A549 treated with CORT108297 at 1 μM for 4 hours (cell line): ENCODE measurements at places on chromosomes 4 and X. TPM values are rescaled to one million over a fixed set of nuclear protein-coding genes. Genes with fewer than 3 reads are reported as not detected.

The MMRN1 gene
- total RNA-seq: not detected in 5 replicates

The HOPX gene
- total RNA-seq: not detected in 5 replicates

The MEPE gene
- total RNA-seq: not detected in 5 replicates

The ETDB gene
- total RNA-seq: not detected in 5 replicates

The ELF4 gene
- total RNA-seq: 28.9 to 32.5 TPM (median 31.1 TPM) in 5 replicates

The KLF8 gene
- total RNA-seq: 0.03 to 0.08 TPM in 2 of 5 replicates, not detected in the others

The TRAPPC2 gene
- 6.4 to 10.5 TPM (median 7.6 TPM) in 5 replicates for total RNA-seq

The STPG2 gene
- total RNA-seq: 0.05 TPM in 1 of 5 replicates, not detected in the others

The USP17L25 gene
- total RNA-seq: not detected in 5 replicates

The ABLIM2 gene
- 1.1 to 1.9 TPM (median 1.5 TPM) in 5 replicates for total RNA-seq

The ARMCX1 gene
- 0.32 to 0.68 TPM (median 0.34 TPM) in 5 replicates for total RNA-seq

The SH2D1A gene
- not detected in 5 replicates for total RNA-seq

The VEGFC gene
- 14.7 to 17.1 TPM (median 15.2 TPM) in 5 replicates for total RNA-seq

The EDNRA gene
- total RNA-seq: 0.20 to 0.47 TPM (median 0.35 TPM) in 5 replicates

The MAGED4 gene
- 6.3 to 9.9 TPM (median 8.3 TPM) in 5 replicates for total RNA-seq

The FHDC1 gene
- total RNA-seq: 0.35 to 0.54 TPM (median 0.44 TPM) in 5 replicates

The LEF1 gene
- 0.17 TPM in 1 of 5 replicates, not detected in the others for total RNA-seq

The CT83 gene
- total RNA-seq: not detected in 5 replicates

The PAGE1 gene
- total RNA-seq: 0.25 to 0.31 TPM in 2 of 5 replicates, not detected in the others

The FHIP1A gene
- 0.07 to 0.28 TPM (median 0.12 TPM) in 5 replicates for total RNA-seq

The CCSER1 gene
- total RNA-seq: not detected in 5 replicates

The RHOXF2B gene
- total RNA-seq: not detected in 5 replicates

The TCP11X2 gene
- not detected in 5 replicates for total RNA-seq

The KCNE5 gene
- total RNA-seq: 0.06 to 0.20 TPM (median 0.09 TPM) in 4 of 5 replicates, not detected in the other

The MAGEA2B gene
- total RNA-seq: not detected in 5 replicates

The PCDH19 gene
- total RNA-seq: 0.01 to 0.16 TPM (median 0.03 TPM) in 5 replicates

The MAGEA12 gene
- 0.08 to 0.18 TPM (median 0.17 TPM) in 5 replicates for total RNA-seq

The MUC7 gene
- not detected in 5 replicates for total RNA-seq

The RAB41 gene
- not detected in 5 replicates for total RNA-seq
